ENCODE measurements at places on chromosomes 11 and 22. TPM values are rescaled to one million over a fixed set of nuclear protein-coding genes. Genes with fewer than 3 reads are reported as not detected.

Gene CDC45
- total RNA-seq: 7.6 TPM

Gene APOL6
- total RNA-seq: not detected

Gene MOV10L1
- total RNA-seq: not detected

Gene OR8G5
- not detected for total RNA-seq

Gene DDI1
- not detected for total RNA-seq

Gene SGSM1
- total RNA-seq: 0.25 TPM

Gene LDLRAD3
- total RNA-seq: 6.2 TPM

Gene GLB1L2
- total RNA-seq: 2.0 TPM

Gene MRGPRE
- not detected for total RNA-seq

Gene OR4D5
- 0.15 TPM for total RNA-seq

Gene SRRD
- total RNA-seq: 14.1 TPM

Gene OR6T1
- not detected for total RNA-seq

Gene ZP1
- not detected for total RNA-seq

Gene TOMM22
- 52.6 TPM for total RNA-seq

Gene IL18BP
- 7.3 TPM for total RNA-seq

Gene SELENOM
- 88.8 TPM for total RNA-seq

Gene PRAME
- not detected for total RNA-seq

Gene ZNF280B
- 0.86 TPM for total RNA-seq

Gene PAAF1
- total RNA-seq: 40.8 TPM

Gene REXO2
- 62.8 TPM for total RNA-seq

Gene APOL5
- not detected for total RNA-seq

Gene OR51E1
- not detected for total RNA-seq

Gene FGF4
- not detected for total RNA-seq

Gene CRYBA4
- total RNA-seq: not detected

Gene MAJIN
- not detected for total RNA-seq

Gene MDK
- total RNA-seq: 4,339 TPM

Gene PYGM
- 246 TPM for total RNA-seq

Gene OR52A1
- total RNA-seq: not detected

Measured in cardiac muscle cell (in vitro differentiated cells and primary cell).